NCI-H1436 treated with DMSO at 0.1 percent for 48 hours (cell line): ENCODE measurements at places on chromosomes 1 and 21.

DNA sequence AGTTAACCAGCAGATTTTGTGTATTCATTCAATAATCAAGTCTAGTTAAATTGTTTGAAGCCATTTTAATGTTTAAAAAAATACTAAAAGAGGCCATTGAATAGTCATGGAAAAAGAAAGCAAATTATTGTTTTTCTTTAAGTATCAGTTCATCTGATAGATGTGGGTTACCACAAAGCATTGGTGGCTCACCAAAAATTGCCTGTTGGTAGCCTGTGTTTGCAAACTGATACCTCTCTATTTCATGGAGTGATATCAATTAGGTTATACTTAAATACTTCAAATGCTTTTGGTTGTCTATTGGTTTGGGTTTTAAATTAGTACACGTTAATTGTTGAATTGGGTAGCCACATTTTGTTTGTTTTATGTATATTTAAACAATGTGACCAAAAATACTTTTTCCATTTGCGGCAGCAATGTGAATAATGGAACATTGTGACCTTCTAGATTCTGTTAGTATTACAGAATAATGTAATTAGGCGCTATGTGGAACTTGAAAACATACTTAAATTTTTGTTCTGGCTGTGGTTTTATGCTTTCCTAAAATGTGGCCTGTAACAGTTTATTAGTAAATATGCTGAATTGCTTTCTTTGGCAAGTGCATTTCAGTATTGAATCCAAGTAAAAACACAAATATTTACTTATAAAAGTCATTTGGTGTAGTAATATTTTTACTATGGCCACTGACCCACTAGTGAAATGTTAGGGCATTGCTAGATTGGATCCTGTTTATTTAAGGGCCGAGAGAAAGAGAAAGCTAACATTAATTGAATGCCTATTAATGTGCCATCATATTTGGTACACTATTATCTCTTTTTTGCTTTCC lies 37.1 kb upstream of the NBL1 start:
- DNase-seq, result no peak

- no peak for DNase-seq
These were observed 41.3 kb downstream of the TRPM2 start for GRCh38 chr21:44394733-44395132.

GRCh38 chr1:202016022-202016810 lies 5.8 kb downstream of the ELF3 start:
- DNase-seq, result no peak

DNA sequence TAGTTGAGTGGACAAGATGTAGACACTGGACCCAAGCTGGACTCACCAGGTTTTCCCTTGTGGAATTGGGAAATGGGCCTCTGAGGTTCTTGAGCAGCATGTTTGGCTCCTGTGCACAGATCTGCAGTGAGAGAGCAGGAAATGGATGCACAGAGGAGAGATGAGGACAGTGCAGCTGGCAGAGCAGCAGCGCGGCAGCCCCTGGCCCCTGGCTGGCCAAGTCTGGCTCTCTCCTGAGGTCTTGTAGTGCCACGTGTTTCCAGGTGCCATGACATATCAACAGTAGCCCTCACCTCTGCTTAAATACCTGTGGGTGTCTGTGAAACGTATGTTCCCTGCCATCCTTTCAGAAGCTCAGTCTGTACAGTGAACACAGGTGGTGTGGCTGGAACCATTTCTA lies 19.2 kb upstream of the BCL10 start:
- DNase-seq, result no peak

- no peak for DNase-seq
These were observed 104.8 kb upstream of the BARHL2 start for GRCh38 chr1:90821788-90822359.

GRCh38 chr1:110434946-110435345 lies 16.0 kb upstream of the PROK1 start:
- DNase-seq, result no peak

DNA sequence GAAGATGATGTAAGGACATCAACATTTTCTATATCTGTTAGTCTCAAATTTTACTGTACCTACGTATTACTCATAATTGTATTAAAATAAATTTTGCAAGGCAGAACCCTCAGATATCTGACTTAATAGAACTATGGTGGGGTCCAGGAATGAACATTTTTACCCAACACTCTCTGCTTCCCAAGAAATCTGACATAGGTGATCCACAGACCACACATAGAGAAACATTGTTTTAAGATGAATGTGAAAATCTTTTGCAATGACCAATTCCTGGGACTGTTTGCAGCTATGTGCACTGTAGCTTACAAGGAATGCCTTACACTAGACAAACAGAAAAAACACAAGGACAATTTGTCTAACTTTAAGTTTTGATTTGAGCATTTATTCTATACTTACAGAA lies 645.6 kb upstream of the ADGRL2 start:
- DNase-seq, result no peak

DNA sequence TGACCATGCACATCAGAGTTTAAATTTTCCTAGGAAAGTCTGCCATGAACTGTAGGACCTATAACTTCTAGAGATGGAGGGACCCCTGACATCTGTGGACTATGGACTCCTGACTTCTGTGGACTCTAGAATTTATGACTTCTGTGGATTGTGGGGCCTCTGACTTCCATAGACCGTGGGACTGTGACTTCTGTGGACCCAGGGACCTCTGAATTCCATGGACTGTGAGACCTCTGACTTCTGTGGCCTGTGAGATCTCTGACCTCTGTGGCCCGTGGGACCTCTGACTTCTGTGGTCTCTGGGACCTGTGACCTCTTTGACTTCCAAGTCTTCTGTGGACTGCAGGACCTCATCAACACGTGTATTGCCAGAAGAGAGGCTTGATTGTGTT lies 36.7 kb downstream of the PEX14 start:
- DNase-seq, result no peak

- DNase-seq, result no peak
These were observed 110.8 kb downstream of the WDR4 start for GRCh38 chr21:42768324-42769121.

GRCh38 chr1:22231995-22232690 lies 89.2 kb upstream of the WNT4 start:
- no peak for DNase-seq
